ENCODE measurements at places on chromosomes 7 and 10.

DNA sequence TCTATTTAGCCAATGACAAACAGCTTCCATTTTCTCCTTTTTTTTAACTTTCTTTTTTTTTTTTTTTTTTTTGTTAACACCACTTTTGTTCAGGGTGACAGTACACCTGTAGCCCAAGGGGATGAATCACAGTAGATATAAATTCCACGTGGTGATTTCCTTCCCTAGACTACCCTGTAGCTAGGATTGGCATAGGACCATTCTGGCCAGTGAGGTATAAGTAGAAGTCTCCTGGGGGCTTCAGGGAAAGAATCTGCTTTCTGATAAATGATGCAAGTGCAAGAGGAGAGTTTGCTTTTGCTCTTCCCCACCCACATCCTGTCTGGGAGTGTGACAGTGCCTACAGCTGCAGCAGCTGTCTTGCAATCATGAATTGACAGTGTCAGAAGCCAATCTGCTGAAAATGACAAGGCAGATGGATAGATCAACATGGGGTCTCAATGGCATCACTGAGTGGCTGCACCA is 63.2 kb upstream of the TOMM7 start:
- no peak for DNase-seq

DNA sequence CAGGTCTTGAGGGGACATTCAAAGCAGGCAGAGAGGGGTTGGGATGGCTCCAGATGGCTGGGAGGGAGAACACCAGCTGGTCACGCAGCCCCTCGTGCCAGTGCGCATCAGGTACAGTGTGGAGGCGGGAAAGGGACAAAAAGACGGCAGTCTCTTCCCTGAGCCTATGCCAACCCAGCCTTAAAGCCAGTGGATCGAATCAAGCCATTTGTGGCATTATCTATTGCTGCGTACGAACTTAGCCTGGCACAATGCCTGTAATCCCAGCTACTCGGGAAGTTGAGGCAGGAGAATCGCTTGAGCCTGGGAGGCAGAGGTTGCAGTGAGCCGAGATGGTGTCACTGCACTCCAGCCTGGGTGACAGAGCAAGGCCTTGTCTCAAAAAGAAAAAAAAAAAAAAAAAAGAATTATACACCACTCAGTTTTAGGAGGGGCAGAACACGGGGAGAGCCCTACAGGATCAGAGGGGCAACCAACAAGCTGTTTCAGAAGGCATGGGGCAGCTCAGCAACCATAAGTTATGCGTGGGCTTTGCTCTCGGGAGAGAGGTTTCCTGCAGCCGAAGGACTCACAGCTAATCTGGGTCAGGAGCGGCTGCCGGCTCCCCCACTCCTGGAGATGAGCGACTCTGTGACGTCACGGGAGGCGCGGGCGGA is 356 bp upstream of the NDUFB2 start:
- peak; percentile 97 for DNase-seq

DNA sequence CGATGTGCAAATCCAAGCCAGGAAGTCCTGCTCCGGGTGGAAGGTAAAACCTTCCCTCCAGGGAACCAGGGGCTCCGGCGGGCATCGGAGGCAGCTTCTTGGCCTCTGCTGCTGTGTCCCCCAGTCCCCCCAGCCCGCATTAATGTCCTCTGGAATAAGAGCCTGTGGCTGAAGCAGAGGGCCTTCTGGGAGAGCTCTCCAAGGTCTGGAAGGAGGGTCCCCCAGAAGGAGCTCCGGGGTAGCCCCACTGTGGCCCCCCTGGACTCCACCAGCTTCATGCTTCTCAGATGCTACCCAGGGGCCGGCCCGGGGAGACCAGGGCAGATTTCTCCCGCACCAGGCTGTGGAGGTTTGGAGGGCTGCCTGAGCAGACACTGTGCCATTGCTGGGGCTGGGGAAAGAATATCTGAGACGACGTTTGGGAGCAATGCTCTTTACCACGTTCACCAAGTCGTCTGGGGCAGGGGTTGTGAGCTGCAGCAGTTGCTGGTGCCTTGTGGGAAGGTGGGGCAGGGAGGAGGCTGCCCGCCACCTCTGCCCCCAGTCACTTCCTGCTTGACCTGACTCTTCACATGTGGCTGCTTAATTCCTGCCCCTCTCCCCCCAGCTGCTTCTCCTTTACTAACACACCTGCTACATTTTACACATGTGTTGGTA is 8.3 kb downstream of the ZNF853 start:
- DNase-seq = no peak

DNA sequence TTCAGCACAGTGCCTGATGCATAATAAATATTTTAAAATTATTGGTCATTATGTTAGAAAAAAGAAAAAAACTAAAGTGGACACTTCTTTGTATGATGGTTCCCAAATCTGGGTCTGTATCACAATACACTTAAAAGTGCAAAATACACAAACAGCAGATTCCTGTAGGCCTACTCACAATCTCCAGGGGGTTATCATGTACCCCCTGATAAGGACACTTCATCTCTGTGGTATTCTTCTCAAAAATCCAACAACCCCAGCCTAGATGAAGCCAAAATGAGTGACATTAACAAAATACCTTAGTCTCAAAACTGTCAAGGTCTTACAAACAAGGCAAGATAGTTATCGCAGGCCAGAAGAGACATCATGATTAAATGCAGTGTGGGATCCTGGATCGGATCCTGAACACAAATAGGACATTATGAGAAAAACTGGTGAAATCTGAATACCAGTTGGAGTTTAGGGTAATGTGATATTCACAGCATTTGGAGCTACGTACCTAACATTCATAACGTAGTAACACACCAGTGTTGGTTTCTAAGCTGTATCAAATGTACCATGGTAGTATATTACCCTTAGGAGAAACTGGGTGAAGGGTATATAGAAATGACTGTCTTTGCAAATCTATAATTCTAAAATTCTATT is 45.2 kb downstream of the NSUN6 start:
- DNase-seq = no peak

DNA sequence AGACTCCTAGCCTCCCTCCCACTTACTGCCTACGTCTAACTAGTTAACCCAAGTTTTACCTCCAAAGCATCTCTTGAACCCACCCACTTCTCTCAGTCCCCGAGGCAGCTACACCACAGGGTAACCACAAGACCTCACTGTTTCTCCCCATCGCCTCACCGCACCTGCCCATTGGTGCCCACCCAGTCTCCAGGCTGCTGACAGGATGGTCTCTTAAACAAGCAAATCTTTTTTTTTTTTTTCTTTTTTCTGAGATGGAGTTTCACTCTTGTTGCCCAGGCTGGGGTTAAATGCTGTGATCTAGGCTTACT is 47.0 kb downstream of the DENND2A start:
- DNase-seq = no peak

DNA sequence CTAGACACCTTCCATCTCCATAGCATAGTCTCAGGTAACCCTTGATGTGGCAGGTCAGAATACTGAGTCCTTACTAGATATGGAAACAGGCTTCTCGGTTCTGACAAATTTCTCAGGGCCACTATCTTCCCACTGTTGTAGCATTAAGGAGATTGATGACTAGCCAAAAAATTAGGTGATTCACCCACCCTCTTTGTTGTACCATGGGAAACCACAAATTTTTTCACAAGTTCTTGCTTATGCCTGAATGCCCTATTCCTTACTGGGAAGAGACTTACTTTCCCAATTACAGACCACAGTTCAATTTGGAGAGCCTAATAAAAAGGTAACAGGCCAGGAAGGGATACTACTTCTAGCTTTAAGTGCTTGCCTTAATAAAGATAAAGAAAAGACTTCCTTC is 948.8 kb downstream of the GRM8 start:
- no peak for DNase-seq

- DNase-seq = peak; percentile 2
Measured at GRCh38 chr10:52106899-52107298, 207.2 kb upstream of the DKK1 start.

DNA sequence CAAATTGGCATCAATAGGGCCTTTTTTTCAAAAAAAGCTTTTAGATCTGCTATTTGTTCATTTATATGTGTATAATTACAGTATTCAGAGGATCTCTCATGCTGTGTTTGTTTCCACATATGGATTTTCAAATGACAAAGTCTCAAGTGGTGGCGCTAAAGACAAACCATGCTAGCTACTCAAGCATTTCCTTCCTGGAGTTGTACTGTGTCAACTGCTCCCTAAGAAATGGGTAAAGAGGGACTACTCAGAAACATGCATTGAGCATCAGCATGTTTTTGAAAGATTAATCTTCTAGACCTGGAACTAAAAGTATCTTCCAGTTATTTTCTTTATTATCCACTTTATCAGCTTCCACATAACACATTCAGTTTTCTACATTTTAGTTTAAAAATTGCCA is 12.7 kb downstream of the CNTNAP2 start:
- DNase-seq = no peak

DNA sequence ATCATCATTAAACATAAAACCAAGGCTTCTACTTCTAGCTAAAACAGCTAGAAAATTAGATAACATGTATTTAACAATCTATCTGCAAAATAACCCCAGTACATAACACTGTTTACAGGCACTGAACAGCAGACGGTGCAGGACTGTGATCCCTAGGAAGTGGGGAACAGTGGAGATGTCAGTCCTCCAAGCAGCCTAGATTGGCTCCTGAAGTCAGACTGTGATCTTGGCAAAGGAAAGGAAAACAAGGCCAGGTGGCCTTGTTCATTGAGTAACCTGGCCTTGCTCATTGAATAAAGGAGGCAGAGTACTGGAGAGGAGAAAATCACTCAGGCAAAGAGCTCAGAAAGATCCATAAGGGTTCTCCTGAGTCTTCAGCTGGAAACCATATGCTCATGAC is 77.7 kb upstream of the DIP2C start:
- DNase-seq = no peak

DNA sequence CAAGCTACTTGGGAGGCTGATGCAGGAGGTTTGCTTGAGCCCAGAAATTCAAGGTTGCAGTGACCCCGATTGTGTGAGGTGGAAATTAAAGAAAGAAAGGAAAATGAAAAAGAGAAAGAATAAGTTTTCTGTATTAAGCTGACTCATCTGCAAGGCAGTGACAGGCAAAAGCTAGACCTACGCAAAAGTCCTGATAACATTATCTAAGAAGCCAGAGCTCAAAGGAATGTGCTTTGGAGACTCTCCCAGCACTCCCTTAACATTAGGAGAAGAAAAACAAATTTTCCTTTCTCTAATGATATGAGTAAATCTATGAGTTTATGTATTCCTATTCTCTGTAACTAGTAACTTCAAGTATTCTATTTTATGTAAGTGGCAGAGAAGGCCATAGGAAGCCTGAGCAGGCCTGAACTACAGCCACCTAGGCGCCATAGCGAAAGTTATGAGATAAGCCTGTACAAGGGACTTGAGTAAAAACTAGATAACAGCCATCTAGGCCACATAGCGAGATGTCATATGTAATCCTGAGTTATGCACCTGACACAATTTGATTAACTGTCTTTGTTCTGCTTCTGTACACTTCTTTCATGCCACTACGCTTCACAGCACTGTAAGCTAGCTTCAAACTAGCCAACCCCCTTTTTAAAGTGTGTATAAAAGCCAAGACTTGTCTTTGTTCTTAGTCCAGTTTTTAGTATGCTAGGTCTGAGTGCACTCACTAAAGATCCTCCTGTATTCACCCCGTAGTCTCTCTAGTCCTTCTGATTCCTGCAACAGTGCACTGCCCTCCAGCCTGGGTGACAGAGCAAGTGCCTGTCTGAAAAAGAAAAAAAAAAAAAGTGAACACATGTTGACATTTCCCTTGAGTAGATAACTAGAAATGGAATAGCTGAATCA is 9.4 kb upstream of the ZWINT start:
- peak; percentile 3 for DNase-seq

DNA sequence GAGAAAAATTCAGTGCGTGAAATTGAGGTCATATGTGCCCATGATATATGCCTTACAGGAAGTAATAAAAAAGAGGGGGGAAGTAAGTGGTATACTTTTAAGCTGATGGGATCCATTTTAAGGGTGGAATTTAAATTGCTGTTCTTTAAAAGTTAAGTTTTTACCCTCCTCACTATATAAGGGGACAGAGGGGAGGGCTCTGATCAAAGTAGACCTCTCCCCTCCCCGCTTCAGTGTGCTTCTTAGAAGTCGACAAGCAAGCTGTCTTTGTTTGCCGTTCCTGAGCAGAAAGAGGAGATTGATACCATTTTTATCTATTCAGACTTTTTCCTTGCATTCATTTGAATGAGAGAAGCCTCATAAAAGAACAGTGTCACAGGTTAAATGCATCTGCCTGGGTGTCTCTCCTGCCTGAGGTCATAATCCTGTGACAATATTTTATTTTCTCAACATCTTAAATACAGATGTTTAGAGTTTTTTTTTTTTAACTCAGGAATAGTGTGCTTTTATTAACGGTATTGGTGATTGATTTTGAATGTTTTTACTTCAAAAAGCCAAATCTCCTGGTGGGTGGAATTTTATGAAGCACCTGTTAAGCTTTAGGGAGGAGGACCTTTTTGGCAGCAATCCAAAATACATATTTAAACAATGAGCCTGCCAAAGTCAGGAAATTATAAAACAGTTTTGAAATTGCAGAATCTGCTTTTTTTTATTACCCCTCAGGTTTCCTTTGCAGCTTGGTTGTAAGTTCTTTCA is 141.7 kb downstream of the KAT6B start:
- no peak for DNase-seq

DNA sequence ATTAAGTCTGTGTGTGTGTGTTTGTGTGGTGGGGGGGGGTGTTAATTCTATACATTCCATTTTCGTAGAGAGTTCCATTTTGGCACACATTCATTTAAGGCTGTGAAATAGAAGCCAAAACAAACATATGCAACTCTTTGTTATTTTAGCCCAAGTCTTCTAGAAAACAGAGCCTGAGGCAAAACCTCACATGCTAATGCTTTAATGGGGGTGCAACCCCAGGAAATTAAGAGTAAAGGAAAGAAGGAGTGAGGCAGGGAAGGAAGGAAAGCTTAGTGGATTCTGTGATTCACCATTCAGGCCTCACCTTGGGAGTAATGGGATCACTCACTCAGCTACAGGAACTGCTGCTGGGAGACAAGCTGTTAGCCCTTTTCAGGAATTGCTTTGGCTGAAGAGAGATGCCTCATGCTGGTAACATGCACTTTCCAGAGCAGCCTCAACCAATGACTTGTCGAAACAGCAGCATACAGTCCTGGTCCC is 73.0 kb upstream of the CTTNBP2 start:
- no peak for DNase-seq

GRCh38 chr7:90879924-90880323 is 283.8 kb downstream of the CDK14 start:
- DNase-seq = no peak

- no peak for DNase-seq
Measured at GRCh38 chr7:77352665-77353406, 63.3 kb downstream of the GSAP start.

- peak; percentile 13 for DNase-seq
Measured at GRCh38 chr7:82235713-82236112, 207.9 kb downstream of the CACNA2D1 start.

DNA sequence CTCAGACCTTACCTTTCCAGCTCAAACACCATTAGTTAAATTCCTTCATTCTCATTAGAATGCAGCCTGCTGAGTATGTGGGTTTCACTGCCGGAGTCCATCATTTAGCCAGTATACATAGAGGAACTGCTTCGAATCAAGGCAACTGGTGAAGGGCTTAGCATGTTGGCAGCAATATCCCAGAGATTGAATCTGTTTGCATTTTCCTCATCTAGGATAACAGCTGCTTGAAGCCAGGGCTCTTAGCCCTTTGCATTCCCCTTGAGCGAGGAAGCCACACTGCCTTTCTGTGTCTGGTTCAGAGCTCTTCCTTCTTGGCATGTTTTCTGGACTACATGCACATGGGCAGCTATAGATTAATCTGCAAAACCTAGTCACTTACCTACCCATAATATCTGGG is 14.7 kb downstream of the NODAL start:
- no peak for DNase-seq

All from cardiac muscle cell (in vitro differentiated cells and primary cell).